Stimulated activated CD4-positive, alpha-beta T cell treated with anti-CD3 and anti-CD28 coated beads, Interleukin-2, amount 100 ng/mL, for 24 hours (primary cell): ENCODE measurements at places on chromosomes 5 and 9.

- DNase-seq, result no peak
Observed at GRCh38 chr5:73314395-73315257, 134.0 kb downstream of the FOXD1 start.

GRCh38 chr9:123387686-123388085, 31.7 kb downstream of the CRB2 start:
- DNase-seq, result no peak

DNA sequence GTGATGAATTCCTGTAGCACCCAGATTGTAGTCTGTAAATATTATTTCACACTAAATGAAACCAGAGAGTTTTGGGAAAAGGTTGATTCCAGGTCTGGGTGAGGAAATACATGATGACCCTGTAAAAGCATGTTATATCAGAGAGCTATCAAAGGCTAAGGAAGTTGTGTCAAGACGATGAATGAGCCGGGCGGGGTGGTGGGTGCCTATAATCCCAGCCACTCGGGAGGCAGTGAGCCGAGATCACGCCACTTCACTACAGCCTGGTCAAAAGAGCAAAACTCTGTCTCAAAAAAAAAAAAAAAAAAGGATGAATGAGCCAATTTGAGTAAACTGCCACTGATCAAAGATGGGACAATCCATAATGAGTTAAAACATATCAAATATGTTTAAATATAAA, 29.2 kb downstream of the IL6ST start:
- DNase-seq, result no peak

DNA sequence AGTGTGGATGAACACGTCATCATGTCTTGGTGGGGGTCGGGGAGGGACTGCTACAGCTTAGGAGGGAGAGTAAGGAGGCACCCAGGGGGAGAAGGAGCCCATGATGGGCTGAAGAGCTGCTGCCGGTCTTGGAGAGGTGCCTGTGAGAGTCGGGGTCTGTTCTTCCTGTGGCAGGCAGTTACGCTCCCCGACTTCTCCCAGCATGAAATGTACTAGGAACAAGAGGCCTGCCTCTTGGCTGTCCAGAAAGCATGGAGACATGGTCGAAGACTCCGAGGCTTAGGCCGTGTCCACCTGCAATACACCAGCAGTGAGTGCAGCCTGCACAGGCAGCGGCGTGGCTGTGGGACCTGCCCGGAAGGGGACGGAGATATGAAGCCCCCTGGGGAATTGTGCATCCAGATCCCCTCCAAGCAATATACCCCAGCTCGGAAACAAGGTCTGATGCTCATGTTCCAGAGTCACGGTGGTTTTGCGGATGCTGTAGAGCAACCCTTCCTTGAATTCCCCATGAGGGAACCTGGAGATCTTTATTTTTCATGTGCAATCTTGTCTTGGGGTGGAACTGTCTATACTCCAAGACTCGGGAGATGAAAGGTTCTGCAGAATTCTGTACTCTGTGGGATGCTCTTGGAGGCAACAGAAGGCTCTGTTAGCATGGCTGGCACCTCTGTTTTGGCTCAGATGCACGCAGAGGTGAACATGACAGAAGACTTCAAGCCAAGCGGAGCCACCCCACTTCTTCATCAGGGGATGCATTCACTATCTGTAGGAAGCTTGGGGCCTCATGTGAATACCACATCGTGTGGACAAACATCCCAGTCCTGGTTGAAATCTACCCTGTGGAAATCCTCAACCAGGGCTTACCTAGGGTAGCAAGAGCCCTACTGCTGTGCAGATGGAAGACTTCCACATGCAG, 374.9 kb upstream of the IRX4 start:
- no peak for DNase-seq

DNA sequence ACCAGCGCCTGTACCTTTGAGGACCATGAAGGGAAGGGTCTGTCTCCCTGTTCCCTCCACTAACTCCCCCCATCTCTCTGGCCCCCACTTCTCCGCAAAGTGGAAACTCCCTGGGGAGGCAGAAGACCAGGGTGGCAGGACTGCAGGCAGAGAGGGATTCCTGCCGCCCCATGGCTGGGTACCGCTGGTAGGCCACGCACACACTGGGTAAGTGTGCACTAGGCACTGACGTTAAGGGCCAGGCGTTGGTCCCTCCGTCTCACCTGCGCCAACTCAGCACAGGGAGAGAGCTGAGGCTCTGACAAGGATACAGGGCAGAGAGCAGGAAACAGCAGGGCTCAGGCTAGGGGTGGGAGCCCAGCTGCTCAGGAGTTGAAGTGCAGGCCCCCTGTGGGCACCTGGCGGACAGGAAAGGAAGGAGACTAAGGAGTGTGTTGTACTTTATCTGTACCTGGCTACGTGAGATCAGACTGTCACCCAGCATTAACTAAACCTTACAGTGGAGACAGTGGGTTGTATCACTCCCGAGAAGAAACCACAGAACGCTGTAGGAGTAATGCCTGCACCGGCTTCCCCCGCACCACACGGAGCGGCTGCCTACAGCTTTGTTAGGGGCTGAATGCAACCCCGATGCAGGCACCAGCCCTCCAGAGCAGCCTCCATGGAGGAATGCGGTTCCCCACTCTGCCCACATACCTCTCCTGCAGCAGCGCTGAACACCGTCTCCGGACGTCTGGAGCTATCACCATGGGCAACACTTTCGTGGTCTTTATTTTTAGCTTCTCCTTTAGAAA, 34.2 kb upstream of the CLPTM1L start:
- DNase-seq, result no peak

DNA sequence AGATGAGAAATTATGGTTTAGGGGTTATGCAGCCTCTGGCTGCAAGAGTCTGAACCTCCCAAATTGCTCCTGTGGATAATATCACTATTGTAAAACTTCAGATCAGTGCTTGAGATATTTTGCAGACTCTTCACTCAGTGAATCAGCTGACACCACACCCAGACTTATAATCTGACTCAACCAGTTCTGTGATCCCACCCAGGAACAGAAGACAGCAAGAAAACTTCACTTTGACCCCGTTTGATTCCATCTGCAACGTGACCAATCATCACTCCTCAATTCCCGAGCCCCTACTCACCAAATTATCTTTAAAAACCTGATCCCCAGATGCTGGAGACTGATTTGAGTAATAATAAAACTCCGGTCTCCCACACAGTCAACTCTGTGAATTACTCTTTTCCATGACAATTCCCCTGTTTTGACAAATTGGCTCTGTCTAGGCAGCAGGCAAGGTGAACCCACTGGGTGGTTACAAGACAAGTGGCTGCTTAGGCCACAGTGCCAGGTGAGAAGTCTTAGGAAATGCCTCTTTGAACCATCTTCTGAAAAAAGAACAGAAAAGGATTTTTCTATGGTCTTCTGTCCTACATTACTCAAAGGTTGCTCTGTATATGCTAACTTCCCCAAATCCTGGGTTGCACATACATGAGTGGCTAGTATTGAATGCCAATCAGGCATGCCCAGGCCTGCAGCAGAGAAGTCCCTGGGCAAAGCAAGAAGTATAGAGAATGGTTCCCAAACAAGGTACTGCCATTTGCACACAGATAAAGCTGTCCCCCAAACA, 588.0 kb downstream of the PRELID2 start:
- DNase-seq, result no peak

DNA sequence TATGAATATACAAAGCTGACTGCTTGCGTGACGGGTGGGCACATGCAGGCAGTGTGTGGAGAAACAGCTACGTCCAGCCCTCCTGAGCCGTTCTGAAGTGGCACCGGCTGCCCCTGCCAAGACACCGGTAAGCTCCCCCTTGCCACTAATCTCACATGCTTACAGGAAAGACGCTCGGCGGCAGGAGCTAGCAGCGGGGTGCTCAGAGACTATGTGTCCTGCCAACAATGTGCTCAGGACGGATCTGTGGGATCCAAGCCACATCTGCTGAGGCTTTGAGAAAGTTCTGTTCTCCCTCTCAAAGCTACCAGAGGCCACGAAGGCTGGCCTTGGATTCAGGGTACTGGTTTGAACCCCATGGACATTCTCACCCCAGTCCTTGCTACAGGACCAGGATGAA, 157.2 kb upstream of the PHYKPL start:
- DNase-seq, result no peak

GRCh38 chr9:72390907-72391306, 25.9 kb upstream of the ZFAND5 start:
- no peak for DNase-seq
